ENCODE measurements at places on chromosomes 11 and 22.

- DNase-seq: no peak
Observed at GRCh38 chr11:61603667-61604066, 22.8 kb upstream of the SYT7 start.

- no peak for DNase-seq
Observed at GRCh38 chr11:44507491-44507890, 58.0 kb upstream of the CD82 start.

- no peak for DNase-seq
Observed at GRCh38 chr11:115501893-115502589, 2.2 kb downstream of the CADM1 start.

GRCh38 chr11:45062974-45063635 is 83.3 kb upstream of the PRDM11 start:
- no peak for DNase-seq

- no peak for DNase-seq
Observed at GRCh38 chr11:20529757-20530156, 69.7 kb upstream of the SLC6A5 start.

- DNase-seq: no peak
Observed at GRCh38 chr11:46348566-46349401, 1.5 kb downstream of the DGKZ start.

GRCh38 chr11:72863916-72864315 is 49.7 kb downstream of the ATG16L2 start:
- no peak for DNase-seq

- DNase-seq: no peak
Observed at GRCh38 chr11:21798216-21798615, 394.7 kb upstream of the ANO5 start.

DNA sequence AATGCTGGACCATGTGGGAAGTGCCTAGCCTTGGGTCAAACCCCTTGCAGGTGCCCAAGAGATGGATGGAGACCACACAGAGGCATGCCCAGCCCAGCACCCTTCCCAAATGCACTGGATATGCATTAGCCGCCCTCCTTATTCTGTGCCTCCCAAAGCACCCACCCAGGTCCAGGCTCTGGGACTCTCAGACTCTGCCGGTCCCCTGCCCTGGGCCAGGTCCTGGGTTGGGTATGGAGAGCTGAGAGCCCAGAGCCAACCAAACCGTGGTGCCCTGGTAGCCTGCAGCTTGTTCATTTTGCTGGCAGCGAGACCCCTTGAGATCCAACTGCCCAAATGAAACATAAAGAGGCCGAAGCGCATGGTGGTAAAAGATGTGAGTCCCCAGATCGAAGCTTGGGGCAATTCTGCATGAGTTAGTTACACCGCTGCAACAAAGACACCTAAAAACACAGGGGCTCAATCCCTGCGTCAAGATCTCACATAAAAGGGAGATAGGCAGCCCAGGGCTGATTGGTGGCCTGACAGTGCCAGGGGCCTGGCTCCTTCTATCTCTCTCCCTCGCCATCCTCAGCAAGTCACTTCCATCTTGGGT is 61.5 kb downstream of the MYEOV start:
- DNase-seq: no peak

DNA sequence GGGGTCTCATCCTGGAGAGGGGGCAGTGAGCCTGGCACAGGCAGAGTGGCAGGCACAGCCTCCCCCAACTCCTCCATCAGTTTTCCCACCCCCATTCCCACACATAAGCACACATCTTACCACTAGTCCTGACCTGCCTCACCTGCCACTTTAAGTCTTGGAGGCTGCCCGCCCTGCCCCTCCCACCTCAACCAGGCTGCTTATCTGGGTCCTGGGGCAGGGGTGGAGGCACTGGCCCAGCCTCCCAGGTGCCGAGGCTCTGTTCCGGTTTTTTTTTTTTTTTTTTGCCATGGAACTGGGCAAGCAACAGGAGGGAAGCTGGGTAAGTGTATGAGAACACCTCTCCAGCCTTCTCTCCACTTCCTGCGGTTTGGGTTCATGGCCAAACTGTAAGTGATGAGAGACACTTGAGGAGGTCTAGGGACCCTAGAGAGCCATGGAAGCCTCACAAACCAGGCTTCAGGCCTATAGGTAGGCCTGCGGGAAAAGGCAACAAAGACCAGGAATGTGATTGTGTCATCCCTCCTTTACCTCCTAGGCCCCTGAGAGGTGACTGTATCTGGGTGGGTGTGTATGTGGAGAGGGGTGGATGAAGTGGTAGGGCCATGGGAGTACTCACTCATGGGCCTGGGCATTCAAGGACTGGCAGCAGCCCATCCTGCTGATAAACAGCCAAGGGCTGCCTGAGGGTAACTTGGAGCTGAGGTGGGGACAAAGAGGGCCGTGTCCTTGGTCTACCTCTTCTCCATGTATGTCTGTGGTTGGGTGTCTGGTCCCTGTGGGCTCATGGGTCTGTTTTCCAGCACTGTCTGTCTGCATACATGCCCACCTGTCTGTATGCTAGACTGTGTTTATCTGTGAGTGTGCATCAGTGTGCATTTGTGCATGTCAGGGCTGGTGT is 22.6 kb downstream of the PHLDB1 start:
- no peak for DNase-seq

DNA sequence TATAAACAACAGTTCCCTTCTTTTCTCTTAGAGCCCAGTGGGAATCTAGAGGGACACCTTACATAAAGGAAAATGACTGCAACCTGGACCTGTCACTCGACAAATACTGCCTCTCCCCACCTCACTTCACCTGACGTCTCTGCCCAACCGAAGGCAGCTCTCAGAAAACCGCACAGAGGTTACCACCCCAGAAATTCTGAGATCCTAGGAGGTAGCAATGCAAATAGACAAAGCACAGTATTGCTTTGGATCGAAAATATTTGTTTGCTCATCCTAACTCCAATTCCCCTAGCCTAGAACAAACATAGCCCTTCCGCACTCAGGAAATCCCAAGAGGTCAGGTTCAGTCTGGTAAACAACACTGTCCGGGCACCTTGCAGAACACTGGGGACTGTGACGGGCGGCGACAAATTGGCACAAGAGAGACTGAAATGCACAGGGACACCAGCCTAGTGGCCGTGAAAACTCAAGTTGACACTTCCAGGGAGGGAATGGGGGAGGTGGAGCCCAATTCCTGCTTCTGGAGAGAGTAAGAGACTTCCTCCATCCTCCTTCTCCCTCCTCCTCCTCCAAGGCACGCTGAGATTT is 420 bp upstream of the TRIM44 start:
- DNase-seq: peak; percentile 52

DNA sequence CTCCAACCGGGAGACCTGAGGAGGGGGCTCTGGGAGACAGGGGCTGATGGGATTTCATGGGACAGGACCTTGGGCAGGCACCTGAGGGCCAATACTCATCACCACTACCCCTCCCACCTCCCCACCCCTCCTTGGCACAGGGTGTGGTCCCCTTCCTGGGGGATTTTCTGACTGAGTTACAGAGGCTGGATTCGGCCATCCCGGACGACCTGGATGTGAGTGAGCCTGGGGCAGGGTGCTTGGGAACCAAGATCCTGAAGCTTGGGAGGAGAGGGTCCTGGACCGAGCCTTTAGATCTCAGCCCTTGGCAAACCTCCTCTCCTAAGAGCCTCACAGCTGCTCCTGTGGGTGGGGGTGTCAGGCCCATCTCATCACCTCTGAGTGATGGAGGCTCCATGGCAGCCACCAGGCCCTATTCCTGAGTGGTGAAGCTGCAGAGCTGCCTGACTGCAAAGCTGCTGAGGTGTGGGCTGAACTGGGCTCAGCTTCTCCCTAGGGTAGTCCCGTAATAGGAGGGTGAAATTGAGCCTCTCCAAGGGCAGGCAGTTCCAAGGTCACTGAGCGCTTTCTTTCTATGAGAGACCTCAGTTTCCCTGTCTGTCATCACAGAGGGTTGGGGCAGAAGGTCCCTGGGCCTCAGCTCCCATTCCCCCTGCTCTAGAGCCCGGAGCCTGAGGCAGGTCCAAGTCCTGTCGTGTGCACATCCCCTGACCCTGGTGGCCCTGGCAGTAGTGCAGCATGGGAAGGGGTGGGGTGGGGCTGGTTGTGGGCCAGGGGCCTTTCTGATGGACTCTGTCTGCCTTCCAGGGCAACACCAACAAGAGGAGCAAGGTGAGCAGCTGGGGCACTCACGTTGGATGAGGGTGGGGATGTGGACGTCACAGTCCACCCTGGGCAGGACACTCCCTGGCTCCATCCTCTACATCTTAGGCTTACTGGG is 6.5 kb downstream of the RGL4 start:
- DNase-seq: no peak

- no peak for DNase-seq
Observed at GRCh38 chr11:11620921-11621572, 758 bp downstream of the GALNT18 start.

DNA sequence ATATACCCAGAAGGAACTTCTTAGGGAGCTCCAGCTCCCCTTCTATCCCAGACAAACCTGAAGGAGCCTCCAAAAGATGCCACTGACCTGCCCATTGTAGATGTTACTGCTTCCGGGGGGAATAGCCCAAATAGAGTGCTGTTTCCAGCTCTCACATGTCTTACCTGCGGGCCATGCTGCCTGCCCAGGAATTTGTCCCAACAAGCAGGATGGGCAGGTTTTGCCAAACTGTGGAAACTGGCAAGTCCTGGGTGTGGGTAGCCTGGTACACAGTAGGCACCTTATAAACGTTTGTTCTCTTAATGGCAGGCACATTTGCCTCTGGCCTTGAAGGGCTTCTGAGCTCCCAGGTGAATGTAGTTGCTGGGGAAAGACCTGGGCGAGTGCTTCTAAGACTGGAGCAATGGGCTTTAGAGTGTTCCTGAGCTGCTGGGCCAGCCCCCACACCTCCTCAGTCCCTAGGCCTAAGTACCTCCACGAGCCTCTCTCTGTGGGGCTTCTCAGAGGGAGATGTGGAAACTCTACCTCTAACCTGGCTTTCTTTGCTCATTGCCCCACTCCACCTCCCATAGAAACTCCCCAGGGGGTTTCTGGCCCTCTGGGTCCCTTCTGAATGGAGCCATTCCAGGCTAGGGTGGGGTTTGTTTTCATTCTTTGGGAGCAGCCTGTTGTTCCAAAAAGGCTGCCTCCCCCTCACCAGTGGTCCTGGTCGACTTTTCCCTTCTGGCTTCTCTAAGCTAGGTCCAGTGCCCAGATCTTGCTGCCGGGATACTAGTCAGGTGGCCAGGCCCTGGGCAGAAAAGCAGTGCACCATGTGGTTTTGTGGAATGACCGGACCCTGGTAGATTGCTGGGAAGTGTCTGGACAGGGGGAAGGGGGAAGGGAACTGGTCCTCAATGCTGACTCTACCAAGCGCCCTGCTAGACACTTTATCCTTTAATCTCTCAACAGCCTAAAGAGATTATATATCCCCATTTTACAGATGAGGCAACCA is 37.2 kb downstream of the LIMK2 start:
- no peak for DNase-seq

GRCh38 chr22:38257181-38257580 is 15.6 kb downstream of the TMEM184B start:
- no peak for DNase-seq

DNA sequence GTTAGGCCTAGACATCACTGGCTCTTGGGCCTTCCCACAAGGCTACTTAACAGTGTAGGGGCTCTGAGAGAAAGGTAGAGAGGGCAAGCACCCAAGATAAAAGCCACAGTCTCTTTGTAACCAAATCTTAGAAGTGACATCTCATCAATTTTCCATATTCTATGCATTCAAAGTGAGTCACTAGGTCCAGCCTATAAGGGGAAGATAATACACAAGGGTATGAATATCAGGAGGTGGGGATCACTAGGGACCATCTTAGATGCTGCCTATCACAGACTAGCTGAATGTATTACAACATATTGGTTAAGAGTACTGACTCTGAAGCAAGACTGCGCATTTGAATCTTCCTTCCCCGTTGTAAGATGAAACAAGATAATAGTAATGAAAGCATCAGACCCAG is 144.1 kb downstream of the RBFOX2 start:
- no peak for DNase-seq

DNA sequence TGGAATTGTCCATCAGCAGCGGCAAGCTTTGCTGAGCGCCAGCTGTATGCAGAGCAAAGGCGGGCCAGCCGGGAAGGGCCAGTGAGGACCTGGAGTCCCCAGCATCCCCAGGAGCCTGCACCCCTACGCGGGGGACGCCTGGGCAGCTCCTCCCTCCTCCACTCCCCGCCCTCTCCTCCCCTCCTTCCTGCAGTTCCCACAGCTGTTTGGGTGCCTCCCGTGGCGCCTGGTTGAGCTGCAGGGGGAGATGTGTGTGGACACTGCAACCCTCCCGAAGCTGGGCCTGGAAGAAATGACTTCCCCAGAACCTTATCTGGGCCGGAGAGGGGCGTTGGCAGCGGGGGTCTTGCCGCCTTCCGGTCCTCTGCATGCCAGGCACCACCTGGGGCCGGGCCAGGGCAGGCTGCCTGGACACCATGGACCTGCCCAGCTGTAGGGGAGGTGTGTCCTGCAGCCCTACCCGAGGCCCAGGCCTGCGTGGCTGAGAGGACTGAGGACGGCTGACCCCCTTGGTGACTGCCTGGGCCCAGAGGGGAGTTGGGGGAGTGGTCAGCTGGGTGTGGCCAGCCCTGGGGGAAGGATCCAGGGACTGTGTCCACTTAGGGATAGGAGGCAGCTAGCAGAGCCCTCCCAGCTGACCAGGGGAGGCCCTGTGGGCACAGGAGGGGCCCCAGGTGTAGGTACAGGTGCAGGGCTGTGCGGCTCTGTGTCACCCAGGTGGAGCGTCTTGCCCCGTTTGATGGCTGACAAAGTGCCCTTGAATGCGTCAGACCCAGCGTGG is 16.8 kb upstream of the MUC6 start:
- DNase-seq: no peak

- DNase-seq: peak; percentile 88
Observed at GRCh38 chr22:23281406-23282088, 101.2 kb downstream of the BCR start.

DNA sequence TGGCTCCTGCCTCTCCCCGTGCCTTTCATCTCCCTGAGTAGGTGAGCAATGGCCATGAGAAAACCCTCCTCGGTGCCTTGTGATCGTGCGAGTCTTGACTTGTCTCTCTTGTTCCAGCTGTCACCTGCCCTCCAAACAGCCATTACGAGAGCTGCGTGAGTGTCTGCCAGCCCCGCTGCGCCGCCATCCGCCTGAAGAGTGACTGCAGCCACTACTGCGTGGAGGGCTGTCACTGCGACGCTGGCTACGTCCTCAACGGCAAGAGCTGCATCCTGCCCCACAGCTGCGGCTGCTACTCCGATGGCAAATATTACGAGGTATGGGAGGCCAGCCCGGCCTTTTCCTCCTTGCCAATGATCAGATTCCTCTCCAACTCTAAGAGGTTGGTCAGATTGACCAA is 51.7 kb downstream of the TECTA start:
- no peak for DNase-seq
